Kidney tubule cell (primary cell): ENCODE measurements at places on chromosomes 12 and 14.

- DNase-seq = no peak
Observed at GRCh38 chr12:4412465-4412864, 33.0 kb upstream of the FGF23 start.

GRCh38 chr14:93012951-93013719, 90.2 kb downstream of the CHGA start:
- DNase-seq = no peak

DNA sequence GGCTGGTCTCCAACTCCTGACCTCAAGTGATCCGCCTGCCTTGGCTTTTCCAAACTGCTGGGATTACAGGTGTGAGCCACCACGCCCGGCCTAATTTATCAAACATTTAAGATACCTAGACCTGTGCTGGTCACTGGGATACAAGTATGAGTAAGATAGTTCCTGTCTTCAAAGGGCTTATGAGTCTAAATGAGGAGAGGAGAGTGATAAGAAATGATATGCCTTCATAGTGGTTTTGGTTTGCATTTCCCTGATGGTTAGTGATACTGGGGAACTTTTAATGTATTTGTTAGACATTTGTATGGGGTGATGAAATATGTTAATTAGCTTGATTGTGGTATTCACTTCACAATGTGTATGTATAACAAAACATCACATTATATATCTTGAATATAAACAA, 21.2 kb downstream of the TMED10 start:
- DNase-seq = no peak

- peak; percentile 56 for DNase-seq
Observed at GRCh38 chr14:34300882-34301734, 160.9 kb downstream of the SPTSSA start.

- DNase-seq = no peak
Observed at GRCh38 chr12:96456265-96456974, 33.0 kb upstream of the CFAP54 start.

DNA sequence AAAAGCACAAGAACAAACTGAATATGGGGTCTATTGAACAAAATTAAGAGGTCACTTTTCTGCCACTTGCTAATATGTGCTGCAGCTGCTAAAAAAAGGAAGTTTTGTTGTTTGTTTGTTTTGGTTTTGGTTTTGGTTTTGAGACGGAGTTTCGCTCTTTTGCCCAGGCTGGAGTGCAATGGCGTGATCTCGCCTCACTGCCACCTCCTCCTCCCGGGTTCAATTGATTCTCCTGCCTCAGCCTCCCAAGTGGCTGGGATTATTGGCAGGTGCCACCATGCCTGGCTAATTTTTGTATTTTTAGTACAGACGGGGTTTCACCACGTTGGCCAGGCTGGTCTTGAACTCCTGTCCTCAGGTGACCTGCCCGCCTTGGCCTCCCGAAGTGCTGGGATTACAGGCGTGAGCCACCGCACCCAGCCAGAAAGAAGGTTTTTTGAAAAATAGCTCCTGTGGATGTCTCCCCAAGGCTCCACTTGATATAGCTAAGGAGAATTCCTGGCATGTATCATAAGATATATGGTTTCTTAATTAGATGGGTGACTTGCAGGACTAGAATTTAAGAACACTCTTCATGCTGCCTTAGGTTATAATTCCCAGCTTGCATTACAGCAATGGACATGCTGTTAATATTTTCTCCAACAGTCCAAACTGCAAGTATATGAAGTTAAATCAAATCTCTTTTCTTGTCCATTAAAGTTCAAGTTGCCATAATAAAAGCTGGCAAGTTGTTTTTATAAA, 237.6 kb upstream of the AMIGO2 start:
- no peak for DNase-seq

DNA sequence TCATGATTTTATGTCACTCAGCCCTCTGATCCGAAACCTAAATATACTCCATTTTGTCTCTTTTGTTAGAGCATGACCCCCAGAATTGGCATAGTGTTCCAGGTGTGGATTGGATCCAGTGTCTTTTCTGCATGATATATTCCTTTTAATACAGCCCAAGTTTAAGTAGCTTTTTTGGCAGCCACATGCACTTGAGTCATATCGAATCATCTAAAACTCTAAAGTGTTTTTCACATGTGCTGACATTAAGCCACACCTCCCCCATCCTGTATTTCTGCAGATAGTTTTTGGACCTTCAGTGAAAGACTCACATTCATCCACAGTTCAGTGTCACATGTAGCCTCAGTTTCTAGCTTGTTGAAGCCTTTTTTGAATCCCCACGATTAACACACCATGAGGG, 30.6 kb downstream of the BORCS5 start:
- DNase-seq = peak; percentile 55

GRCh38 chr12:39505023-39505422, 62.1 kb upstream of the KIF21A start:
- DNase-seq = peak; percentile 71

GRCh38 chr14:71524320-71524982, 407.8 kb upstream of the RGS6 start:
- peak; percentile 1 for DNase-seq

GRCh38 chr12:6912164-6912935, 2.0 kb upstream of the ENO2 start:
- DNase-seq = no peak

GRCh38 chr12:90085494-90086274, 377.0 kb upstream of the ATP2B1 start:
- peak; percentile 21 for DNase-seq

GRCh38 chr12:92539110-92539749, 163.6 kb upstream of the PLEKHG7 start:
- DNase-seq = peak; percentile 93

GRCh38 chr12:116508145-116509121, 50.7 kb upstream of the MAP1LC3B2 start:
- DNase-seq = peak; percentile 45

DNA sequence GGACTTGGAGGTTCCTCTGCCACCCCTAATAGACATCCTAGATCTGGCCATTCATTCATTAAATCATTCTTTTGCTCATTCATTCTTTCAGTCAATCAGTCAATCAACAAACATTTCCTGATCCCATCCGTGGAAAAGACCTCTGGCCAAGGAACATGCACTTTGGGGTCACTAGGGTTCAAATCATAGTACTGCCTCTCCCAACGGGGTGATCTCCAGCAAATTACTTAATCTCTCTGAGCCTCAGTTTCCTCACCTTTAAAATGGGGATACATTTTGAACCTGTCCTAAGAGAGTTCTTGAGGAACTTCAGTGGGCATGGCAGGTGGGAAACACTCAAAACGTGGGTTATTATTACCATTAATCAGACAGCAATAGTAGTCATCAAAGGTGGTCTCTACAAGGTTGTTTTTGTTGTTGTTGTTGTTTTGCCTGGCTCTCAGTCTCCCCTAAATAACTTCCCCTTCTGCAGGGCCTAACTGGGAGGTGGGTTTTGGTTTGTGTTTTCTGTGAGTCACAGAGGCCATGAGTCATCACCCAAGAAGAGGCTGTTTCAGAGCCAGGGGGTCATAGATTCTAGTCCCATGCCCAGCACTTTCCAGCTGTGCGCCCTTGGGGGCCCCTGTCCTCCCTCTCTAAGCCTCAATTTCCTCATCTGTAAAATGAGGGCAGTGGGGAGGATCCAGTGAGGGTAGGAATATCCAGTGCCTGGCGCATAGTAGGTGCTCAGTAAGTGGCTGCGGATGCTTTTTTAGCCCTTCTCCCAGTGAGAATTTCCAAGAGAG, 16.9 kb upstream of the FAM222A start:
- DNase-seq = no peak

- DNase-seq = no peak
Observed at GRCh38 chr12:32714772-32715171, 35.7 kb downstream of the DNM1L start.

DNA sequence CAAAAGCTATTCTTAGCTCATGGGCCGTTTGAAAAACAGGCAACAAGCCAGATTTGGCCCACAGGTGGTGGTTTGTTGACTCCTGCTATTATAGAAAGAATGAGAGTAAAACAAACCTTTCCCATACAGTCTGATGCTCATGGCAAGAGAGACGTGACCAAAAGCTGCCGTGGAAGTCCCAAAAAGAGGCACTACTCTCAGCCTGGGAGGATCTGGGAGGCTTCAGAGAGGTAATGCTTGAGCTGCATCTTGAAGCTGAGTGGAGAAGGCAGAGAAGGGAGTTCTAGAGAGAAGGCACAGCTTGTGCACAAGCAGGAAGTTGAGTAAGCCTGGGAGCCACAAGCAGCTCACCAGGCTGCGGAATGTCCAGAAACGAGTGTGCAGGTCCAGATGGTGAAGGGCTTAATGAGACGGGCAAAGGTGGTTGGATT, 9.6 kb downstream of the PLXNC1 start:
- no peak for DNase-seq

DNA sequence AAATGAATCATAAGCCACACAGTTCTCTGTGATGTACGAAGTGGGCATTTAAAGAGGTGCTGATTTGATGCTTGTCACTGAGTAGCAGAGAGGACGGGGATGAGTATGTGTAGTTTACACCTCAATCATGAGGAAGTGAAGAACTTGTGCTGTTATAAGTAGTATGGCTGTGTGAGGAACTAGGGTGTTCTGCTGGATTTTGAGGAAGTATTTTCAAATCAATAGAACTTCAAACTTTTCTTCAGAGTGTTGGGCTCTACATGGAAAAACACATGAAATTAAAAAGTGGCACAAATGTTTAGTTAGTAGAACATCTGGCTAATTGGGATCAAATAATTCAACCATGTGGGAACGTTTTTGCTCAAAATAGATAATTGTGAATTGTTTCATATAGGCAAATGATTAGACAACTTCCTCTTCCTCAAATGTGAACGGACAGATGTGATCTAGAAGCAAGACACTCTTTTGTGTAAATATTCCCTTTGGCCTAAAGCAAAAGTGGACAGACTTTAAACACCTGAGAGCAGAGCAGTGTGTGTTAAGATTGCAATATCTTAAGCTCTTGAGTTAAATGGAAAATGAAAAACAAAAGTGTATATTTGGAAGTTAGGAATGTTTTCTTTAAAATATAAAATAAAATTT, 168.5 kb downstream of the NAV3 start:
- DNase-seq = no peak

DNA sequence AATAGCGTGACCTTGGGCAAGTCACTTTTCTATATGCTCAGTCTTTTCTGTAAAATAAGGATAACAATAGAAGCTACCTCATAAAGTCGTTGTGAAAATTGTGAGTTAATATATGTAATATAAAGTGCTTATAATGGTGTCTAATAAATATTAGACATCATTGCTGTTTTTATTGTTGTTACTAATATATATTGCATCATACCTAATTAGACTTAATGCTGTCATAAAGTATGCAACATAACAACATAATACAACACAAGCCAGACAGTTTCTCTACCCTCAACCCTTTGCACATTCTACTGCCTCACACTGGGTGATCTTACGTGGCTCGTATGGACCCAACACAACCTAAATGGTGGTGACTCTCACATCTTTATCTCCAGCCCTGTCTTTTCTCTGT, 136.9 kb downstream of the KICS2 start:
- no peak for DNase-seq

DNA sequence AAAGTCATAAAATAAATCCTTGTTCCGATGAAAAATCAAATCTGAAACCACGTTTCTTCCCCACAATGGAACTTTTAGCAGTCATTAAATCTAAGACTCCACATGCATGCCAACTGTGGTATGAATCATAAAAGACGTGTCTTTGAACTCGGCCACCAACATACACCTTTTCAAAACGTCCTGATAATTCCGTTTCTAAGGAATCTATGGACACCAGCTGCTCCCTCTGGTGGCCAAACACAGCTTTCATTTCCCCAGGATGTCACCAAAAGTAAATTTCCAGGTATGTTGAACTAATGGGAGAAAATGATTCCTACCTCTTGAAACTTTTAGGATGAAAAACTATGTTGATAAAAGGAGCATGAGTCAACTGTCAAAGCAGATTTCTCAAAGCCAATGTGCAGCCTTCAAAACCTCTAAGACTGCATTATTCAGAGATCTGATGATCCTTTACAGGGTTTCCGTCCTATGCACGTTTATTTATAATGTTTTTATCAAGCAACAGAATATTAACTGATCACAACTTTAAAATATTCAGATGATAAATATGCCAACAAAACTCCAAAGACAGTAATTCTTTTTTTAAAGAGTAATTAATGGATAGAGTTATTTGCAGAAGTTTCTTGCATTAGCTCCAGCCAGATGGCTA, 96.2 kb downstream of the CIT start:
- DNase-seq = peak; percentile 78

GRCh38 chr12:69313209-69313608, 35.0 kb upstream of the LYZ start:
- no peak for DNase-seq

- no peak for DNase-seq
Observed at GRCh38 chr14:23434488-23435222, 805 bp downstream of the MYH7 start.

GRCh38 chr14:99047441-99048031, 224.5 kb downstream of the BCL11B start:
- DNase-seq = no peak

DNA sequence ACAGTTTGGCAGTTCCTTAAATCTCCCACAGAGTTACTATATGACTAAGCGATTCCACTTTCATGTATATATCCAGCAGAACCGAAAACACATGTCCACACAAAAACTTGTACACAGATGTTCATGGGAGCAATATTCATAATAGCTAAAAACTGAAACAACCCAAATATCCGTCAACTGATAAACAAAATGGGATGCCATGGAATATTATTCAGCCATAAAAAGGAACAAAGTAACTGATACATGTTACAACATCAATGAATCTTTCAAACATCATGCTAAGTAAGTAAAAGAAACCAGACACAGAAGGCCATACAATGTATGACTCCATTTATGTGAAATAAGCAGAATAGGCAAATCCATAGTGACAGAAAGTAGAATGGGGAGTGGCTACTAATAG, 80.2 kb upstream of the GPHB5 start:
- no peak for DNase-seq

- no peak for DNase-seq
Observed at GRCh38 chr12:103288016-103288415, 207.8 kb downstream of the C12orf42 start.

GRCh38 chr12:7485095-7485494, 18.5 kb downstream of the CD163 start:
- DNase-seq = no peak

DNA sequence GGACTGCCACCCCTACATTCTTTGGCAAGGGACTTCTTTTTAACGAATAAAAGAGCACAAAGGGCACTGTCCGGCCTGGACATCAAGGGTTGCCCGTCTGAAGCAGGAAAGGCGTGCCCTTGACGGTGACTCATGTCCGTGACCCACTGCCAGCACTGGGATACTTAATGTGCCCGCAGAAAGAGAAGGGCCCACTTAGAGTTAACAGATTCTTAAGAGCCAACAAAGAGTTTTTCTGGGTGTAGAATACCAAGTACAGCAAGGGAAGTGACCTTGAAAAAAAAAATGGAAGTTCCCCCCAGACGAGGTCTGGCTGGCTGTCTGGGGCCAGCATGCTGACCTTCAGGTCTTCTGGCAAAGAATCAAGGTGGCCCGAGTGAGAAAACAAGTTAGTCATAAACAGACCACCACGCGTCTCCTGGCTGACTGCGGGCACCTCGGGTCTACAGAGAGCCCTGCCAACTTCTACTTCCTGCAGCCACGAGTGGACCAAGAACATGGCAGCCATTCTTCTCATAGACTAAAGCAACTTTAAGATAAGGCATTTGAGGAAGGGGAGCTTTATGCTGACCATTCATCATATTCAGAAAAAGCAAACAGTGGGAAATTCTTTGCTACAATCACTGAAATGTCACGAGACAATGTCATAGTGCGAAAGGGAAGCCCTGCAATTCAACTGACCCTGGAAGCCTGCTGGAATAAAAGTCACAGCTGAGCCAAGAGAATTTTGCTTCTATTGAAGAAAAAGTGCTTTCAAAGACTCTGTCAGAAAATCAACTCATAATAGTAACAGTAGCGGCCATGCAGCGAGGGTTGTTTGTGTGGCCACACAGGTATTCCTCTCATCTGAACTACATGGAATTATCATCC, 10.5 kb upstream of the SELPLG start:
- peak; percentile 83 for DNase-seq
